Spinal cord (tissue), 10 donors: ENCODE measurements at places on chromosomes 5 and 9. TPM values are rescaled to one million over a fixed set of nuclear protein-coding genes. Genes with fewer than 3 reads are reported as not detected.
A peak's percentile ranks its signal among the peaks of the same experiment; 100 is the strongest.

DNA sequence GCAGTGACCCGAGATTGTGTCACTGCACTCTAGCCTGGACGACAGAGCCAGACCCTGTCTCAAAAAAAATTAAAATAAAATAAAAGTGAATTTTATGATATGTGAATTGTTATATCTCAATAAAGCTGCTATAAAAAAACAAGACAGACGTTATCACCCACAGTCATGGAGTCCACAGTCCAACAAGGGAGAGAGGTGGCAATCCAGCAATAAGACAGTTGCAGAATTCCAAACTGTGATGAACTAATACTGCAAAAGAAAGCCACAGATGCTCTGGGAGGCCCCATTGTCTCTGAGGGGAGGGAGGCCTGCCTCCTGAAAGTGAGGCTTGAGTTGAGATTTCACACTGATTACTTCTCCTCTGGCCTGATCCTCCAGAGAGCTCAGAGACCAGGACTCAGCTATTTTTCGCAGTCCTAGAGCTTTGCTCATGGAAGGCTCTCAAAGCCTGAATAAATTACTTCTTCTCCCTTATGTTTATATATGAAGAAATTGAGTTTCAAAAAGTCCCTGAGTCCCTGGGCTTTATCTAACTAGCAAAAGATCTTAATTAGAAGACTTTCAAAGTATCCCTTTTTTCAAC lies 28.0 kb downstream of the CCNJL start:
- DNase-seq, result no peak
- H3K4me3 ChIP-seq, result no peak overlapping the region
- no peak overlapping the region for H3K27ac ChIP-seq
- H3K36me3 ChIP-seq, result peaks cover 10% of the 10 kb centered on the region
- H3K4me1 ChIP-seq, result peaks cover 11% of the 10 kb centered on the region

DNA sequence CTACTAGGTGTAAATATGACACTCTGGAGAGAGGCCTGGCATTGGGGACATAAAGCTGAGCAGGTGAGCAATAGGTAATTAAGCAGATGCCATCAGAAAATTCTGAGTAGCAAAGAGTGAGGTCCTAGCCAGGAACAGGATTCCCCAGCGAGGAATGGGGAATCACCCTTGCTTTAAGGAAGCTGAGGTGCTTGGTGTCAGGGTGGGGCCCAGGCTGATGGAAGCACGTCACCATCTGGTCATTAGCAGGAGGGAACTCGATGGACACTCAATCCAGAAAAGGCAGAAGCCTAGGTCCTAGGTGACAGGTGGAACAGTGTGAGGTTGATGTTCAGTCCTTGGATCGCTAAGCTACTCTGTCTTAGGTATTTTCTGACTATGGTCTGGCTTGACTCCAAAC lies 562.7 kb upstream of the DAP start:
- no peaks in the 10 kb centered on the region for H3K27me3 ChIP-seq
- DNase-seq, result no peak
- H3K4me3 ChIP-seq, result no peak overlapping the region

FAT2 gene
- 5.1 TPM for polyA plus RNA-seq

PCDHGA6 gene
- 18.4 TPM for polyA plus RNA-seq

DNA sequence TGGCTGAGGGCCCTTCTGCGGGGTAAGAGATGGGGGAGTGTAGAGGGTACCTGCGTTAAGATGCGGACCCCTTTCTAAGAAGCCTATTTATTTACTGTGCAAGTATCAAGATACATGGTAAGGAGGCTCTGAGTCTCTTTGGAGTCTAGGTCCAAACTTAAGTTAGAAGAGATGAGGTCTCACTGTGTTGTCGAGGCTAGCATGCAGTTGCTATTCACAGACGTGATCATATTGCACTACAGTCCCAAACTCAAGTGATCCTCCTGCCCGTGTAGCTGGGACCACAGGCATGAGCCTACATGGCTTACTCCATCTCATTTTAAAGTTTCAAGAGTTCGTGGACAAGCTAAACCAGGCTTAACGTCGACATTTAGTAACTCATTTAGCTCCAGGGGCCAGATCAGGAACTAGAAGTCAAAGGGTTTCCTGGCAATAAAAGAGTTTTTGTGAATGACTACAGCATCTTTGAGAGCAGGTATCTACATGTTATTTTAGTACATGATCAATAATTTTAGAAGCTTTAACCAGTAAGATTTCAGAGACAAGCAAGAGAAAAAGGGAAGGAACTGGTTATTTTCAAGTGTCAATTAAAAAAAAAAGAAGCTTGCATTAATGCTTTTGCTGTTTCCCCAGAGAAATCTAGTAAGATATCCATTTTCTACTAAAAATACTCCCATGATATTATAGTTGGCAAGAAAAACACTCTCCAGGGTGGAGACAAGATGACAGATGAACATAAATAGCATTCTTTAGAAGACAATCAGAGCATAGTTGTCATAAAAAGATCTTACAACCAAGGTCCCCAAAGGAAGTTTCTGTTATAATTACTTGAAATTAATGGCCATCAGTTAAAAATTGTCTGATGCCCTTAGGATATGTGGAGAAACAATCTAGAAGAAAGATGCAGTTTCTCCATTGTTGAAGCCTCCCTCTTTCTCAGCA lies 141.3 kb downstream of the SCAMP1 start:
- H3K4me3 ChIP-seq, result no peak overlapping the region
- peak overlapping the region; percentile 40 for H3K27ac ChIP-seq
- no peaks in the 10 kb centered on the region for H3K27me3 ChIP-seq
- DNase-seq, result no peak

EGFLAM gene
- polyA plus RNA-seq, result 13.1 TPM

- no peak for DNase-seq
- H3K27ac ChIP-seq, result no peak overlapping the region
- no peaks in the 10 kb centered on the region for H3K27me3 ChIP-seq
These were observed 108.7 kb downstream of the HSD17B3 start for GRCh38 chr9:96193236-96193755.

DNA sequence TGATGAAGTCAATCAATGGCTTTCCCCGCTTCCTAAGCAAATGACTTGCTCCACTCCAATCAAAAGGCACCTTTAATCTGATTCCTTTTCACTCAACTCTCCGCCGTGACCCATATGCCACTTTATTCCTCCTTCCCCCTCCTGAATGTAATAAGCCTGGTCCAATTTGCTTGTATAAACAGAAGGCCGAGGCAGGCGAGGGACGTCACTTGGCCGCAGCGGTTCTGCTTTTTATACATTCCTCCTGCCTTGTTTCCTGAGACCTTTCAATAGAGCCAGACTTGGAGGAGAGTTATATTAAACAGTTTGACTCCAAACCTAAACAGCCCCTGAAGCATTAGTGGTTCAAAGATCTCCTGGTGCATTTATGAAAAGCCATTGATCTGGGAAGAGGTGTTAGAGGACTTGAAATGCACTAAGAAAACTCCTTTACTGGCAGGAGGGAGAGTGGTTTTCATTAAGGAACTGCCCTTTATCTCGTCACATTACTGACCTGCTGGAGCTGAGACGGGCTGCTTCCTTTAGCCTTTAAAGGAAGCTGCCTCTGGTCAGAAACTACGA lies 273.4 kb downstream of the SLIT3 start:
- no peak for DNase-seq
- H3K4me1 ChIP-seq, result peaks cover 4% of the 10 kb centered on the region
- no peaks in the 10 kb centered on the region for H3K27me3 ChIP-seq
